Panc1 (cell line): ENCODE measurements at places on chromosomes 7 and 10.

DNA sequence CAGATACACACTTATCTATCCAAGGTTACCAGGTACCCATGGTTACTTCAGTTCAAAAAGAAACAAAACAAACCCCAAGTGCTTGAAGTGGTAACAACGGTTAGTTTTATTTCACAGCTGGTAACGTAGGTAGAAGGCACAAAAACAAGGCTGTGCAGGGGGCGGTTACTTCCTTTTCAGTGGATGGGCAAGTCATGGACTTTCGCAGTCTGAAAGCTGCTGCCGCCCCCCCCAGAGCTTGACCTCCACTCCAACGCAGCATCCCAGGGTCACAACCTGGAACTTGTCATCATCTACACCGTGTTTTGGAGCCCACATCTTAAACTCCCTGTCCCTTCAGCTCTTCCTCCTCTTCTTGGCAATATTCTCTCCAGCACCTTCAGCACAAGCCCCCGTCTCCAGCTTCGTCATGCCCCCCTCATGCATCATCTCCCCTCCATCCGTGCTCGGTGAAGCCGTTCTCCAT is 181.2 kb upstream of the ITGB1 start:
- no peak for DNase-seq

DNA sequence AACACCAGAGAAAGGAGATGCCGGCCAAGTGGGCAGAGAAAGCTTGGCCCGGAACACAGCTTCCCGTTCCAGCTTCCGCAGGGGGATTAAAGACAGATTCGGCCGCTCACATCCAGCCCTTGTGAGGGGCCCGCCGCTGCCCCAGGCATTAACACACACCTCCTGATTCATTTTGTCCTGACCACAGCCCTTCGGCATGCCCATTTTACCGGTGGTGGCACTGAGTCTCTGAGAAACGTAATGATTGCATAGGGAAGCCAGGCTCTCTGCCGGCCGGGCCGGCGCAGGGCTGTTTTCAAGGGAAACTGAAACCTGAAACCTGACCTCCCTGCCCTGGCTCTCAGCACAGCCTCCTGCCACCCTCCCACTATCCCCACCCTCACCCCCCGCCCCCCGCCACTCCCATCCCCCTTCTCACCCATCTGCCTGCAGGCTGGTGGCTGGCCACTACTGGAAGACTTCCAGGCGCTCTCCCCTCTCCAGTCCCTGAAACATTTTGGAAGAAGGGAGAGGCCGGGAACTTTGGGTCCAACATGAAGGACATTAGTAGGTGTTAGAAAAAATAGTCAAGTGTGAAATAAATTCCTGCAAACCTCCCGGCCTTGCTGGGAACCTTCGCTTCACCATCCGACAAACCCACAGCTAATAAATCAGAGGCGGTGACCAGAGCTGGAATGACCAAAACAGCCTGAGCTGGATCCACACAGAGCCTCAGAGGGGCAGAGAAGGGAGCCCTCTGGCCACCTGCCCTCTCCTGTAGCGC is 83.5 kb upstream of the CUX1 start:
- no peak for DNase-seq

GRCh38 chr10:124040451-124041188 is 52.8 kb downstream of the CHST15 start:
- no peak for DNase-seq

- no peak for DNase-seq
Observed at GRCh38 chr10:10133281-10133680, 884.4 kb upstream of the CELF2 start.

DNA sequence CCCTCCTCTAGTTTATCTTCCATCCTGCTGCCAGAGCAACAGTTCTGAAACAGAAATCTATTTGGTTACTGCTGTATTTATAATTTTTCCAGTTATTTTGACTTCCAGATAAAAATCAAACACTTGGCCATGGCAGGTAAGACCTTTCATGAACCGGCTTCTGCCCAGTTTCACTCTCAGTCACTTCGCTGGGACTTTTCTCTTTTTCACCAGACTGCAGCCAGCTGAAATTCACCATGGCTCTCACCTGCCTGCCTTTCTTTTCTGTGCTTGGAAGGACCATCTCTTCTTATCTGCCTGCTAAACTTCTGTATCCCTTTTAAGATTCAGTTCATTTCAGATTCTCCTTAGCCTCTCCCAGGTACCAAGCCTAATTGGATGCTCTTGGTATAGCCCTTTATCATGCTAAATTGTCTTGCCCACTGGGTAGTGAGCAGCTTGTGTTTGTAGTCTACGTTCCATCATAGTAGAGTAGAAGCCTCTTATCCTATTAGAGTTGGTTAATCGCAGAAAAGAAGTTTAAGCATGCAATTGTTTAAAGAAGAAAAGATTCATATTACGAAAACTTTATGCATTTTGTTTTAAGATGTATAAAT is 71.7 kb downstream of the TAF3 start:
- DNase-seq = no peak

- no peak for DNase-seq
Observed at GRCh38 chr10:61452151-61452651, 980 bp downstream of the TMEM26 start.
